LoVo (cell line): ENCODE measurements at places on chromosomes 2 and 18.

GRCh38 chr18:8959551-8960135, 142.9 kb upstream of the NDUFV2 start:
- DNase-seq: no peak

- DNase-seq: no peak
Measured at GRCh38 chr2:235382179-235382578, 111.7 kb upstream of the AGAP1 start.

DNA sequence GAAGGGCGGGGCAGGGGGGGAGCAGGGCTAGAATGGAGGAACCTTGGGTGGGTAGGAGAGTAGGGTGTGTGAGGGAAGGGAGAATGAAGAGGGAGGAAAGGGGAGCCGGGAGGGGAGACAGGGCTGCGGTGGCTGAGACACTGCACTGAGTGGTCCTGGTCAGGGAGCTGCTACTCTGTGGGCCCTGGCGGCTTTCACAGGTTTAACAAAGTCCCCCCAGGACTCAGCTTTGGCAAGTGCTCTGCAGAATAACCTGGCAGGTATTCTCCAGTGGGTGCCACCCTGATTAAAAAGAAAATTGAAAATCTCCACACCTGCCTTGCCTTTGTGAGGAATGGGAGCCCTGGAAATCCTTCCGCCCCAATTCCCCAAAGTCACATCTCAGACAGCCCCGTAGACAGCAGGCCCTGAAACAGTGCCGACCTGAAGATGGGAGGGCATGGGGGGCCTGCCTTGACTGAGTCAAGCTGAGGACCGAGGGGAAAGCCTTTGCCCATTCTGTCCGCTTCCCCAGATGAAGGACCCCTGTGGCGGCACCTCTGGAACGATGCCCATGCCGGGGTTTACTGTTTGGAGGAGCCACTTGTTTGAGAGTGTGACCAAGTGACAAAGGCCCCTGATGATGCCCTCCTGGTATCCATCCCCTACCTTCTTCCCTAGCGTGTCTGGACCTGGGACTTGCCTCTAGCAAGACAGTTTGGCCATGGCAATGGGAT, 43.6 kb upstream of the OTOS start:
- DNase-seq: no peak

- DNase-seq: peak; percentile 95
Measured at GRCh38 chr2:177263451-177264208, 897 bp downstream of the NFE2L2 start.

DNA sequence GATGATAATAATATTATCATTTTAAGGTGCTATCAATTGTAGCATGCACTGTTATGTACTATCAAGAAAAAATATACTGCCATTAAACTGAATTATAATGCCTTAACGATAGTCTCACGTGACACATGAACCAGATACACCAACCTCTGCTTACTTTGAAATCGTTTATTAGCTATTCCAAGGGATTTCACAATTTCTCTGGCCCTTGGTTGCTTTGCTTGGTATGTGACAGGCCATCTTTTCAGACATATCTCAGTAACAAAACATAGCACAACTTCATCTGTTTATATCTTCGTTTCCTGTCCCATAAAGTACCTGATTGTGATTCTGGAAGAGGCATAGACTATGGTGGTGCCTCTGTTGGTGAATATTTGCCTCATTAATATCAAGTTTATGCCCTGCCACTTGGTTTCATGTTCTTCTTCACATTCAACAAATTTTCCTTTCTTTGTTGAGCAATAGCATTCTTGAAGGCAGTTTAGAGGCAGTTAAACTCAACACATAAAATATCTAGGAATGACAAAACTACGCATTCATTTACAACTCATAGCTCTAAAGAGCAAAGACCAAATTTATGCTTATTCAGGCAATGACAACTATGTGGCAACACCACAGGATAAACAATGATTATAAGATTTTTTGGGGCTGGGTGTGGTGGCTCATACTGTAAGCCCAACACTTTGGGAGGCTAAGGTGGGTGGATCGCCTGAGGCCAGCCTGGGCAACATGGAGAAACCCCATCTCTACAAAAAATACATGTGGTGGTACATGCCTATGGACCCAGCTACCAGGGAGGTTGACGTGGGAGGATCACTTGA, 84.3 kb downstream of the MCFD2 start:
- no peak for DNase-seq

- no peak for DNase-seq
Measured at GRCh38 chr2:74551942-74552913, 1.5 kb downstream of the LOXL3 start.

DNA sequence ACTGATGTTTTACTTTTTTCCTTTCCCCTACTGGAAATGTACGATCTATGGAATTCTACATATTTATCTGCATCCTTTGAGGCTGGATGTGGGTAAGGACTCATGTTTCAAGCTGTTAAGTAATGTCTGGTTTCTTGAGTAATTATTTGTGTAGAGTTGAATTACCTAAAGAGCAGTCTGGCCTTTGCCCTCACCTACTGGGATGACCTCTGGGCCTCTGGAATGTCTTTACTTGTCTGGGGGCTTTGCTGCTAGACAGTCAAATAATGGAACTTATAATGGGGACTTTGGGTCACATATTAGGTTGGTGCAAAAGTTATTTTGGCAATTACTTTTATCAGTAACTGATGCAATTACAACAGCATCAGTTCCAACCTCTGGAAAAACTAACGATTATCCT, 244.7 kb downstream of the CCDC178 start:
- DNase-seq: no peak
